ENCODE measurements at places on chromosomes 5 and 9.
A peak's percentile ranks its signal among the peaks of the same experiment; 100 is the strongest.

DNA sequence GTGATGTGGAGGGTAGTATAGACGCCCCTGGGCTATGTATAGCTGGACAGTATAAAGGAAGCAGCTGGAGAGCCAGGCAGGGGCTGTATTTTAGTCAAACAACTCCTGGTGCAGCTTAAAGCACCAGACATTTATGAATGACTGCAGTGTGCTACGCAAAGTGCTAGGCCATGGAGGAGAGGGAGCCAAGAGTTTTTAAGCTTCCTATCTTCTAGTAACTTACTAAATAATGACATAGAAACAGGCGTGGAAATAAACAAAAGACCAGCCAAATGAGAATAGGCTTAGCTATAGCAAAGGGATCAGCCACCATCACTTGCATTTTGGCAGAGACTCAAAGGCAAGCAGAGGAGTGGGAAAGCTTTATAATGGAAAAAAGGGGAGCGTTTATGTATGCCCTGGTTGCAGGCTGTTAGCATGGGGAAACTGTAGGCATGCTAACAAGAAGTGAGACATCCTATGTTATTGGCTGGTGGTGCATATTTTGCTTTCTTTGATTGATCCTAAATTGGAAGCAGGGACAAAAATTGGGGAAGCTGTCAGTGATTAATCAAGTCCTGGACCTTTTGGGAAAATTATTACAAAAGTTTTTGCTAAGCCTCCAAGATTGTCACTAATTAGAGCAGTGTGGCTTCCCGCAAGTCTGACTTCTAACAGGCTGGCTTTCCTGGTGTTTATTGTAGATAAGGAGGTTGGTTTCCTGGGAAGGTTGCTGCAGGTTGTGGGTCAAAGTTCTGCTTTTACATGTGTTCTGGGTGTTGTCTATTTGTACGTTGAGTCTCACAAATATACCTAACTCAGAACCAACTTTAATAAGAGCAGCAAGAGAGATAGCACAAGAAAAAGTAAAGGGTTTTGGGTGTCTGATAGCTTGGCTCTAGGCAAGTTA, 46.6 kb downstream of the RAB3C start:
- DNase-seq: no peak

GRCh38 chr5:112641515-112642110, 96.1 kb upstream of the APC start:
- DNase-seq: no peak

- DNase-seq: peak; percentile 86
Measured at GRCh38 chr5:106094204-106094607, 1576.5 kb downstream of the EFNA5 start.

DNA sequence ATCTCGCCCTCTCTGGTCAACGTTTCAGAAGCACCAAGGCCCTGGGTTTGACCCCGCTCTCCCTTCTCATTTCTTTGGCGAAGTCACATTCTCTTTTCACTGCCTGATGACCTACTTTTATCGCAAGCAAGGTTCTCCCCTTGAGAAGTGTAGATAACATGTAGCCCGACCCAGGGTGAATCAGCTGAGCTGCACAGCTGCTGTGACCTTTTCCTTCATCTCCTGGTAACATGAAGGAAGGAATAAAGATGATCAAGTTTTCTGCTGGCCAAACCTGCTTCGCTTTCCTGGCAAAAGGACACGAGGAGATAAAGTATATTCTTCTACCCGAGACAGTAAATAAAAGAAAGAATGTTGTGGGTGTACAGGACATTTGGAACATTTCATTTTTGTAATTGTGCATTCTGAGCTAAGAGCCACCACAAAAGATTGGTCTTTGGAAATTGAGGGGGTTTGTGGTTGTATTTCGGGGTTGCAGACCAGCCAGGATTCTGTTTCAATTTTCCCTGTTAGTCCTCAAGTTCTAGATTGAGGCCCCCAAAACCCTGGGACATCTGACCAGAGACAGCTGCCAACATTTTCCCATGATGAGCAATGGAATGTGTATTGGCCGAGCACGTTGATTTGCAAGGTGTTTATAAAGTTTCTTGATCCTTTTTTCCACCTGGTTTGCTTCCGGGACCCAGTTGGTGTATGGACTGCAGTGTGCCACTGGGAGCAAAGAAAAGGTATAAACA, 155.1 kb upstream of the ZNF462 start:
- no peak for DNase-seq

- no peak for DNase-seq
Measured at GRCh38 chr9:127066851-127067136, 55.6 kb downstream of the ANGPTL2 start.

GRCh38 chr9:114156657-114157421, 1.5 kb downstream of the COL27A1 start:
- DNase-seq: no peak

- no peak for DNase-seq
Measured at GRCh38 chr5:173746047-173746646, 129.7 kb upstream of the BOD1 start.

GRCh38 chr5:65828022-65828896, 98.1 kb upstream of the ERBIN start:
- DNase-seq: no peak

- no peak for DNase-seq
Measured at GRCh38 chr9:75184471-75184870, 96.2 kb downstream of the OSTF1 start.

- no peak for DNase-seq
Measured at GRCh38 chr9:93085676-93086075, 10.3 kb upstream of the CARD19 start.

- DNase-seq: no peak
Measured at GRCh38 chr5:150560401-150561191, 52.7 kb downstream of the NDST1 start.

- DNase-seq: peak; percentile 51
Measured at GRCh38 chr5:139378941-139379361, 4.1 kb downstream of the SLC23A1 start.

DNA sequence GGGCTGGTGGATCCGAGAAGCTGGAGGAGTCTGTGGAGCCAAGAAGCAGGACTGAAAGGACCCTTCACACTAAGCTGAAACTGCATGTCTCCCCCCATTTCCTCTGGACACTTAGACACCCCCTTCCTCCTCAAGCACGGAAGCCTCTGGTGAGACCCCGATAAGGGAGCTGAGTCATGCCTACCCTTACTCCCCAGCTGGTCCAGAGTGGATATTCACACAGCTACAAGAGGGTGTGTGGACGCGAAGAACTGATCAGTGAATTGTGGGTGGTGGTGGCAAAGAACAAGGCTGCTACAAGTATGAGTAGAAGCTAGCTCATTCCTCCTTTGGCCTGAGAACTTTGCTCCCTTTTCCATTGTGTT, 4.3 kb downstream of the TLN1 start:
- no peak for DNase-seq

GRCh38 chr5:116032094-116032517, at the start of gene ARL14EPL:
TSS of gene ARL14EPL (plus strand) at chr5:116032472. CDS start at chr5:116051466, 18,994 bp downstream.
- DNase-seq: no peak

GRCh38 chr5:116733991-116734975, 159.7 kb upstream of the SEMA6A start:
- no peak for DNase-seq

- DNase-seq: no peak
Measured at GRCh38 chr5:55036477-55036876, 12.4 kb downstream of the GZMK start.

- DNase-seq: no peak
Measured at GRCh38 chr9:126945682-126946081, 31.1 kb downstream of the RALGPS1 start.

GRCh38 chr5:75366787-75367186, 29.8 kb downstream of the HMGCR start:
- DNase-seq: no peak

GRCh38 chr5:150574818-150575547, 65.5 kb upstream of the SYNPO start:
- DNase-seq: peak; percentile 58

DNA sequence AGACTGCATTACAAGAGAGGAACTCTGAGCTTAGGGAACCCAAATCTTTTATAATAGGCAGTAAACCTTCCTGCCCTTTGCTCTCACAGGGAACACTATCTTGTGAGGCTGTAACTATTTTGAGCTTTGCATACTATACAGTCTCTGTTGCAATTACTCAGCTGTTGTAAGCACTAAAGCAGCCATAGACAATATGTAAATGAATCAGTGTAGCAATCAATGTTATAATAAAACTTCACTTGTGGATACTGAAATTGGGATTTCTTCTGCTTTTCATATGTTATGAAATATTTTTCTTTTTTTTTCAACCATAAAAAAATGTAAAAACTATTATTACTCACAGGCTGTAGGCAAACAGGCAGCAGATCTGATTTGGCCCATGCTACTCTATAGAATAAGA, 16.7 kb upstream of the UBQLN1 start:
- DNase-seq: no peak

GRCh38 chr5:33120671-33121070, 320.1 kb upstream of the TARS1 start:
- DNase-seq: no peak

GRCh38 chr5:124998520-124998919, 252.1 kb upstream of the ZNF608 start:
- no peak for DNase-seq

- DNase-seq: no peak
Measured at GRCh38 chr9:10729213-10729612, 116.4 kb upstream of the PTPRD start.

- no peak for DNase-seq
Measured at GRCh38 chr5:17436350-17436749, 61.7 kb upstream of the TAF11L2 start.

DNA sequence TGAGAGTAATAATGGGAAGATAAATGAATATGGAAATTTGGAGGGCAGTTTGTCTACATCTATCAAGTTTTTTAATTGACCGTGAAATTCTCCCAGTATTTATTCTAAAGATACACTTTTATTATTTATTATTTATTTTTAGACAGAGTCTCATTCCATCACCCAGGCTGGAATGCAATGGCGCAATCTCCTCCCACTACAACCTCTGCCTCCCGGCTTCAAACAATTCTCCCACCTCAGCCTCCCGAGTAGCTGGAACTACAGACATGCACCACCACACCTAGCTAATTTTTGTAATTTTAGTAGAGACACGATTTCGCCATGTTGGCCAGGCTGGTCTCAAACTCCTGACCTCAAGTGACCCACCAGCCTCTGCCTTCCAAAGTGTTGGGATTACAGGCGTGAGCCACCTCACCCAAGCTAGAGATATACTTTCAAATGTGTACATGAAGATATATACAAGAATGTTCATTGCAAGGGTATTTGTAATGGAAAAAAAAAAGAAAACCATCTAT, 97.7 kb upstream of the SLC12A2 start:
- no peak for DNase-seq

DNA sequence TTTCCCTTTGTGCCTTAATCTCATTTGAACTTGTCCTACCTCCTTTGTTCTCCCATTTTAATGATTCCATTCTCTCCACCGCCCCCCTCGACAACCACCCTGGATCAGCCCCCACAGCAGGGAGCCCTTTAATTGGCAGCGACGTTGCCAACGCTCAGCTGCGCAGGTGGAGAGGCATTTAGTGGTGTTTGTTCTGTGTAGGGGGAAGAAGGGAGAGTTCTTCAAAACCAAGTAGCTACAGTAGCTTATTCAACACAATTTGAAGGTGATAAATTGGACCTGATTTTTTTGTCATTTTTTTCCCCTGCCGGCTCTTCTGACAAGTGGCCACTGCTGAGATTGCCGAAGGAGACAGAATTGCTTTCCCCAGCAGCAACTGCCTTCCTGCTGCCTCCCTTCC, 499.1 kb downstream of the CDK5RAP2 start:
- DNase-seq: no peak

GRCh38 chr9:125241863-125242739, 958 bp upstream of the HSPA5 start:
- DNase-seq: no peak

DNA sequence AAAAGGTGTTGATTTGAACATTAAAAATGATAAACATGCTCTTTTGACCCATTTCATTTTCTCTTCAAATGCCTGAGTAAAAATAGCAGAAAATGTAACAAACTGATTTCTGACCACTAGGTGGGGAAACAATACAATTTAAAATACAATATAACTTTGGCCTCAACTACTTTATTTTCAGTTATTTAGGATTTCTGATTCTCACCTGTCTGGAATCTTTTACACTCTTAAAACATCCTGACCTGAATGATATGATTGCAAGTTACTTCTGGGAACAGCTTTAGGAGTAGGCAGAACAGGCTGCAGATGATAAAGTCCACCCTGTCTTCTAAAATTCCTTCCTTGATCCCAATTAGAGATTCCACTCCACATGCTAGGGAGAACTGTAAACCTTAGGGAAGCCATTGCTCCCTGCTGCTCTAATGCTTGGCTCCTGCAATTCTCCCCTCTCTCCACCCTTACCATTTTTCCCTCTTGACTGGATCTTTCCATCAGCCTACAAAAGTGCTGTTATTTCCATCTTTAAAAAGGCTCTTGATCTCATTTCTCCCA, 70.3 kb downstream of the FYB1 start:
- DNase-seq: no peak

GRCh38 chr9:93187047-93187446, 3.1 kb downstream of the WNK2 start:
- no peak for DNase-seq

DNA sequence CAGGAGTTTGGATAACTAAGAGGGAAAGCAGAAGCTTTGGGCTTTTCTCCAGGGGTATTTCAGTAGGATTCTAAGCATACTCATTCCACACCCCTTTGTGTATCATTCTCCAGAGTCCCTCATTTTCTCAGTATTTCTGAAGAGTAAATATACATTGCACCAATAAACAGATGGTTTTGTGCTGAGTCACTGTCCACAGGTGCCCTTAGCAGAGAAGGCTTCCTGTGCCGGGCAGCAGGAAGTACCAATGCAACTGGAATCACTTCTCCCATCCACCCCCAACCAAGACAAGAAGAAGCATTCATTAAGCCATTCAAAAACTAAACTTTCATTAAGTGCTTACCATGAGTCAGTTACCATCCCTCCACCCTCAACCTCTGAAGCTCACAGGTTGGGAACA, 3.6 kb upstream of the CCNJL start:
- peak; percentile 90 for DNase-seq

DNA sequence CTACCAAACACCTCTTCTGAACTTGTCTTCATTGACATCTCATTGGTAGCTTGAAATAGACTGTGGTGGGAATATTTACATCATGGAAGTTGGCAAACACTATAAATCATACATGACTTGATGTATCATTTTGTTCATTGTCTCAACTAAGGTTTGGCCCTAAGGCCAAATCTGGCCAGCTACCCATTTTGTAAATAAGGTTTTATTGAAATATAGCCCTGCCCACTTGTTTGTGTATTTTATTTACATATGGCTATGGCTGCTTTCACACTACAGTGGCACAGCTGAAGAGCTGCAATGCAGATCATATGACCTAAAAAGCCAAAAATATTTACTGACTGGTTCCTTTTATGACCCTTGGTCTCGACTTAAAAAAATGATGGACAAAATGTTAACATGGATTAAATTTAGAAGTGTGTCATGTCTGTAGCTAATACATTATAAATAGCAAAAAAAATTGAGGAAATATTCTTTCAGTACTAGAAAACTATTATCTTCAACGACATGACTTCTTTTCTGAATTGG, 22.1 kb downstream of the FAM240B start:
- DNase-seq: no peak

DNA sequence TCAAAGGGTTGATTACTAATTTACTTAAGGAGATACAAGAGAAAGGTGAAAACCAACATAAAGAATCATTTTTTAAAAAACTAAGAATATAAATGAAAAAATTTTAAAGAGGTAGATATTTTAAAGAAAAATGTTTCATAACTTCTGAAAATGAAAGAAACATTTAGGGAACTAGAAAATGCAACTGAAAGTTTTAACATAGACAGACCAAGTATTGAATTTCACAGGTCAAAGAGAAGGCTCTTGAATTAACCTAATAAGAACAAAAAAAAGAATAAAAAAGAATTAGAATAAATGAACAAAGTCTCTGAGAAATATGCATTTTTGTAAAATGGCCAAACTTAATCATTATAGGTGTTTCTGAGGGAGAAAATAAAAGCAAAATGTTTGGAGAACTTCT, 16.1 kb upstream of the FAM174A start:
- no peak for DNase-seq
